ENCODE measurements at places on chromosomes 3 and 15. TPM values are rescaled to one million over a fixed set of nuclear protein-coding genes. Genes with fewer than 3 reads are reported as not detected.

The ACTC1 gene
- total RNA-seq: not detected

The AADACL2 gene
- not detected for total RNA-seq

The LRRIQ4 gene
- total RNA-seq: not detected

The ECE2 gene
- not detected for total RNA-seq

The UBR1 gene
- 44.7 TPM for total RNA-seq

The ATP13A3 gene
- 179 TPM for total RNA-seq

The FGF12 gene
- under 0.01 TPM for total RNA-seq

The CNTN6 gene
- total RNA-seq: 0.21 TPM

The ANKRD63 gene
- not detected for total RNA-seq

The FBXW12 gene
- total RNA-seq: not detected

The CCR3 gene
- 0.52 TPM for total RNA-seq

The LRRC15 gene
- total RNA-seq: 0.10 TPM

The PRSS50 gene
- not detected for total RNA-seq

The C3orf52 gene
- total RNA-seq: 1.3 TPM

The DAPK2 gene
- 2.2 TPM for total RNA-seq

The CLEC3B gene
- total RNA-seq: 0.21 TPM

The USP8 gene
- 73.7 TPM for total RNA-seq

The ITPKA gene
- total RNA-seq: 0.10 TPM

The SLC12A1 gene
- not detected for total RNA-seq

The MED12L gene
- total RNA-seq: 4.0 TPM

The SKOR1 gene
- total RNA-seq: 1.9 TPM

The LSAMP gene
- not detected for total RNA-seq

The ADAMTS9 gene
- not detected for total RNA-seq

The P2RY13 gene
- 14.9 TPM for total RNA-seq

The FETUB gene
- total RNA-seq: not detected

The CFAP91 gene
- total RNA-seq: 0.21 TPM

The GJD2 gene
- not detected for total RNA-seq

The KCNMB2 gene
- total RNA-seq: not detected

The ISL2 gene
- total RNA-seq: 0.21 TPM

The PTH1R gene
- not detected for total RNA-seq

The SLC9A9 gene
- 15.1 TPM for total RNA-seq

The REC114 gene
- total RNA-seq: not detected

The PIK3CB gene
- 21.2 TPM for total RNA-seq

The PPP1R14D gene
- not detected for total RNA-seq

The UPK1B gene
- total RNA-seq: 0.10 TPM

The ARGFX gene
- total RNA-seq: not detected

The SYNPR gene
- total RNA-seq: not detected

The GOLGA8J gene
- not detected for total RNA-seq

The ERICH6 gene
- total RNA-seq: 0.21 TPM

The SH2D7 gene
- not detected for total RNA-seq

The MYO5A gene
- total RNA-seq: 69.7 TPM

The MESP2 gene
- not detected for total RNA-seq

The CHDH gene
- under 0.01 TPM for total RNA-seq

The FOXL2NB gene
- under 0.01 TPM for total RNA-seq

The SV2B gene
- total RNA-seq: under 0.01 TPM

The PP2D1 gene
- total RNA-seq: not detected

The AQP9 gene
- 144 TPM for total RNA-seq

The CACNA1D gene
- total RNA-seq: 0.84 TPM

The THRB gene
- 0.94 TPM for total RNA-seq

The CIAO2A gene
- total RNA-seq: 47.9 TPM

The TEX55 gene
- not detected for total RNA-seq

The DLL4 gene
- total RNA-seq: not detected

The CDCP1 gene
- total RNA-seq: 0.31 TPM

The BTLA gene
- 18.1 TPM for total RNA-seq

The LRRC2 gene
- total RNA-seq: 0.10 TPM

The LMAN1L gene
- 0.21 TPM for total RNA-seq

The DZIP1L gene
- 0.21 TPM for total RNA-seq

The SLC24A5 gene
- under 0.01 TPM for total RNA-seq

The BOC gene
- not detected for total RNA-seq

The STAC gene
- under 0.01 TPM for total RNA-seq
